ENCODE measurements at places on chromosomes 3 and 15.

GRCh38 chr3:28101705-28102104 lies 139.7 kb upstream of the CMC1 start:
- no peak for DNase-seq

- DNase-seq = no peak
These were observed 58.5 kb downstream of the LIPC start for GRCh38 chr15:58490086-58490887.

DNA sequence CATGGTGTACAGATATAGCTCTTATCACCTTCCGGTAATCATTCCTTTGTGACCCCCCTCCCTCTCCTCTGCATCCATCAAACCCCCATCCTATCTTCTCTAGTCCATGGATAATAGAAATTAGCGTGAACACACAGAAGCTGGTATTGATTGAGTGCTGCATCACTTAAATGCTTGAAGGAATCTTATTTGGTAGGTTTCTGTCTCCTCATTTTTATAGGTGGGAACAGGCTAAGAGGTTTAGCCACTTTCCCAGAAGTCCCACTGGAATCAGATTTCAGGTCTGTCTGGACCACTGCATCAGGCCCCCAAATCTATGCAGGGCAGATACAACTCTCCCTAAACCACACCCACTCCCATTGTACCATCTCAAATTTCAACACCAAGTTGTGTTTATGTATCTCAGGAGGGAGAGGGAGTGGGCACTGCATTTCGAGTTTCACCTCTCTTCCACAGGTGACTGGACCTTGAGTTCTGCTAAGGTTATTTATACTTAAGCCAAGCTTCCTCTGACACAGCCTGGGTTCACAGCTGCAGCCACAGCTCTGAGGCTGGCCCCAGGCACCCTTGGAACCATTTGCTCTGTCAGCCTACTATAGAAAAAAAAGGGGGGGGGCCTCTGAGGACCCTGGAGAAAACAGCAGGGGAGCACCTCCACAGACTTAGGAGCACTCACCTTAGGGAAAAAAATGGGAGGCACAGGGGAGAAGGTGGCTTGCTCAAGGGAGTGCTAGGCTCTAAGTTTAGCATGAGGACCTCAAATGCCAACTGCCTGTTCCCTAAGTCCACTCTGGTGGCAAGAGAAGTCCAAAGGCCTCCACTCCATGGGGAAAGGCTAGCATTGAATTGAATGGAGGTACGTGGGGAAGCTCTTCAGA lies 2.1 kb upstream of the NMB start:
- no peak for DNase-seq

DNA sequence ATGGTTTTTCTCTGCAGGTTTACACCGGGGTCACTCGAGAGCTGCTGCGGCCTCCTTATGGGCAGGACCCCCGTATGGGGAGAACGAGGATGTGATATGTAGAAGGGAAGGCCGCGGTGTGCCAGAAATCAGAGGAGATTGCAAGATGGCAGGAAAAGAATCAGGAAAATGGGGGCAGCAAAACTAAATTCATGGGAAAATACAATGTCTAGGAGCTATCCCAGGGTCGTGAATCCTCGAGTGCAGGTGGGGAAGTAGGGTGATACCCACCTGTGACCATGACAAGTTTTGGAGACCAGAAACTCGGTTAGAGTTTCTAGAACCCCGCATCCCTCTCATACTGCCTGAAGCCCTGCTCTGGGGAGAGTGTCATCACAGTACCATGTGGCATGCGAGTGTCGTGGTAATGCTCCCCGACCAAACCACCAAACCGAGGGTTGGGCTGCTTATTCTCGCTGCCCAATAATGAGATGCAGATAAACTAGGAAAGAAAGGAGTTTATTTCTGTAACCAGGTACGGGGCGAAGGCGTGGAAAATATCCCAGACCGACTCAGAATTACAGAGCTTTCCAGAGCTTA lies 781 bp downstream of the TRNT1 start:
- DNase-seq = peak; percentile 25

GRCh38 chr3:104510131-104510849 lies 856.4 kb upstream of the ALCAM start:
- no peak for DNase-seq

GRCh38 chr3:17969985-17970568 lies 227.6 kb upstream of the TBC1D5 start:
- no peak for DNase-seq

- DNase-seq = no peak
These were observed 3.7 kb downstream of the EOGT start for GRCh38 chr3:69009559-69010410.

- no peak for DNase-seq
These were observed 87.9 kb downstream of the PLXNA1 start for GRCh38 chr3:127070776-127071175.

- DNase-seq = no peak
These were observed 368.1 kb downstream of the ULK4 start for GRCh38 chr3:41593774-41594173.

DNA sequence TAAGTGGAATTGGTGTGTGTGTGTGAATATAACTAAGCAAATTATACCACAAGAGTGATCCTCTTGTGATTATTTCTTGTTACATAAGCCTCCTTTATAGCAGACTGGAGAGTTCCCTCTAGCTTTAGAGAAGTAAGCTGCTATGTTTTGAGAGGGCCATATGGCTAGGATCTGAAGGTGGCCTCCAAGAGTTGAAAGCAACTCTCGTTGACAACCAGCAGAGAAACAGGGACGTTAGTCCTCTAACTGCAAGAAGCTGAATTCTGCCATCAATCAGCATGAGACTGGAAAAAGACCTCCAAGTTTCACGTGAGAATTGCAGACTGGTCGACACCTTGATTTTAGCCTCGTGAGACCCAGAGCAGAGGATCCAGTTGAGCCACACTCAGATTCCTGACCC lies 278.5 kb upstream of the ZNF717 start:
- DNase-seq = no peak

GRCh38 chr3:127092368-127092767 lies 100.6 kb upstream of the PRR23E start:
- no peak for DNase-seq

GRCh38 chr3:197149-197827 lies 725 bp downstream of the CHL1 start:
- no peak for DNase-seq

- DNase-seq = no peak
These were observed 615.2 kb upstream of the NR2F2 start for GRCh38 chr15:95715116-95715903.

- no peak for DNase-seq
These were observed 169.5 kb downstream of the PLD1 start for GRCh38 chr3:171640520-171641412.

DNA sequence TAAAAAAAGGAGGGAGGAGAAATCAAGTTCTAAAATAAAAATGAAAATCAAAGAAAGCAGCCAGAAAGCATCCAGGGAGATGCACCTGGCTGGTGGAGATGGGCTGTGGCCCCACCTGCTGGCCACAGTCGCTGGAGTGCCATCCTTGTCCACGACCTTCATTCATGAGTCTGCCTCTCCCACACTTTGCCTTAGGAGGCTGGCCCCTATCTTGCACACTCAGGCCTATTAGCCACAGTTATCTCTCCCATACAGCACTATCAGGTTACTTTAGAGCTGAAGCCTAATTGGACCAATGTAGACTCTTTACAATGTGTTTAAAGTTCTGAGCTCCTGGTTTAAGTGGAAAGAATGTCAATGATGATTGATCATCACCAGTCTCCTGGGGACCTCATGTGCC lies 392.0 kb upstream of the RORA start:
- no peak for DNase-seq

DNA sequence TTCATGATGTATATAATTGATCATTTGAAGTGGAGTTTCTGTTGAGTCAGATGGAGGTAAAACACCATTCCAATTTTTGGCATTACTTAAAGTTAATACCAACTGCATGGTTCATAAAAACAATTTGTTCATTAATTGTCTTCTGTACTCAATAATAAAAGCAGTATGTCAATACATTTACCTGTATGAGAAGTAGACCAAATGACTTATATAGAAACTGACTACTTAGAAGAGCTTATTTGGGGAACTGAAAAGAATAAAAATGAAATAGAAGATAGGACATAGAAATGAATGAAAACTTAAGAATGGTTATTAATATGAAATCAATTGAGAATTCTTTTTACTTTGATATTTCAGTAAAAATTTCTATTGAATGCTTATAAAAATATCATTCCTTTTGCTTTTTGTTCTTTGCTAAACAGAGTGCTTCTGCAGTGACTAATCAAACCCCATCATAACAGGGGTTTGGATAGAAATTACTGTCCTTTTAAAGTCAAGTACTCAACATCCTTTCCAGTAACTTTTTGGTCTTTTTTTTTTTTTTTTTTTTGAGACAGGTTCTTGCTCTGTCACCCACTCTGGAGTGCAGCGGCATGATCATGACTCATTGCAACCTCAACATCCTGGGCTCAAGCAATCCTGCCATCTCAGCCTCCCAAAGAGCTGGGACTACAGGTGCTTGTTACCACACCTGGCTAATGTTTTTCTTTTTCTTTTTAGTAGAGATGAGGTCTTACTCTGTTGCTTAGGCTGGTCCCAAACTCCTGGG lies 6.5 kb upstream of the CRYBG3 start:
- DNase-seq = no peak

DNA sequence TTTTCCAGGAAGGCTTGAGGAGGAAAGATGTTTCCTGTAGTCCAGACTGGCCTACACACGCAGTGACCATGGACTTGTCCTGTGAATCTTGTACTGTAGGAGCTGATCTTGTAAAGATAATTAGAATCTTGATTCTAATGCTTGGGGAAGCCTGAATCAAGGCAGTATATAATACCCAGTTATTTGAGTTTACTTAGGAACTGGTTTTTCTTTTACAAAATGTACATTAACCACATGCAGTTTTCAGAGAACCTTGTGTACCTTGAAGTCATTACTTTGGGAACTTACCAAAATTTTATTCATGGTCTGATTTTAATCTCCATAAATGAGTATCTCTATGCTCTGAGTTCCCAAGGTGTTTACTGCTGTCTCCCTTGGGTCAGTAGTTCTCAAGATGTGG lies 439.9 kb upstream of the AZI2 start:
- DNase-seq = no peak

GRCh38 chr15:71647487-71647808 lies 162.9 kb upstream of the NR2E3 start:
- no peak for DNase-seq

DNA sequence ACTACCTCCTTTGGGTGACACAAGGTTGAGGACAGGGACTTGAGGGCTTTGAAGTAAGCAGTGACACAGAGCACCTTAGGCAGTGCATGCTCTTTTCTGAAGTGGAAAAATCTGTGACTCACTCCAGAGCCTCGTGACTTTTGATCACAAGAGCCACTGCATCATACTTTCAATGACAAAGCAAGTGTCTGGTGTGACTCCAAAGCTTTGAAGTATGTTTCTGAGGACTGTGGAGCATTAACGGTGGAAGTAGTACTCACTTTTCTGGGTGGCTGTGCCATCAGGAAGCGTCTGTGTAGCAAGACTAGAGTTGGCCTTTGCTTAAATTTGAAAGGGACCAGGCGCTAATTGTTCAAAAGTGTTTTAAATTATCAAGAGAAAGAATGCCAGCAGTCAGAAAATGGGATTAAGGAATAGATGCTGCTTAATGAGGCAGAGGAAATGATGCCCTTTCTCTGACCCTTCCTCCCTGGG lies 210.7 kb upstream of the TRIM42 start:
- DNase-seq = no peak

- DNase-seq = no peak
These were observed 142.3 kb downstream of the TMCO5A start for GRCh38 chr15:38076786-38077185.

DNA sequence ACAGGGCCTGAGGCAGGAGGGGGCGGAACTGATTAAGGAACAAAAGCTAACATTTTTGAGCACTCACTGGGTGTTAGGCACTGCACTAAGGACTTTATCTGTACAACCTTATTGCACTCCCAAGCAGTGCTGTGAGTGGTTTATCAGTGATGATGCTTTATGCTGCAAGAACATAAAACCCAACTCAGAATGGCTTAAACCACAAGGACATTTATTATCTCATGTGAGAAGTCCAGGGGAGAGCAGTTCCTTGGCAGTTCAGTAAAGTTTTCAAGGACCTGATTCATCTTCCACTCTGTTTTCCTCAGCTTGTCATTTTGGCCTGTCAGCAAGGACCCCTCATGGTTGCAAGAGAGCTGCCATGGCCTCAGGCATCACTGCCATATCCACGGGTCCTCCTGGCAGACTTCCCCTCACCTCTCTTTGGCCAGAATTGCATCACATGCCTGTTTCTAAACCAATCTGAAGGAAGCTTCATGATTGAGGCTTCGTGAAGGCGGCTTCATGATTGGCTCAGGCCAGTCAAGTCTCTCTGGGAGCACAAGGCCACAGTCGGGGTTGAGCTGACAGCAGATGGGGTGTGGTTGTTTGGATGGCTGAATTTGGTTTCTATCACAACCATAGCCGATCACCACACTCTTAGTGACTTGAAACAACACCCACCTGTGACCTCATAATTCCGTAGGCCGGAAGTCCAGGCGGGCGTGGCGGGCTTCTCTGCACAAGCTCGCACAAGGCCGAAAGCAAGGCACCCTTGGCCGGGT lies 15.8 kb downstream of the EFCC1 start:
- no peak for DNase-seq

- DNase-seq = no peak
These were observed 41.8 kb upstream of the NEO1 start for GRCh38 chr15:73010154-73011152.

GRCh38 chr3:21067031-21067813 lies 683.8 kb downstream of the ZNF385D start:
- DNase-seq = no peak

DNA sequence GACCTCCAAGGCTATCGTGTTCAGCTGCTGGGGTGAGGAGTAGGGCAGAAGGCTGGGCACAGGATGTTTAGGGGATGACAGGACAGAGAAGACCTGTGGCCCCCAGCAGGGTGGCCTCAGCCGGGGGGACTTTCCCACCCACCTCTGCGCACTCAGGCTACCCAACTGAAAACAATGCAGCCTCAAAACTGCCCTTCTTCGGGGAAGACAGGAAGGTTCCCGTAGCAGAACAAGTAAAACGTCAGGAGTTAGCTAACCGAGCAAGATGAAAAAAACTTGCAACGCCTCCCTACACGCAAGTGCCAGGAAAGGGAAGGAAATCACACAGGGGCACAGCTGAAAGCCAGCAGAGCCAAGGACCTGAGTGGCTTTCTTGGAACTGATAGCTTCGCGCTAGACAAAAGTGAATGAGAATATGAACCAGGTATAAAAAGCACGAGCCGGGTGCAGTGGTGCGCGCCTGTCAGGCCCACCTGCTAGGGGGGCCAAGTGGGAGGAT lies 38.4 kb upstream of the FURIN start:
- no peak for DNase-seq

DNA sequence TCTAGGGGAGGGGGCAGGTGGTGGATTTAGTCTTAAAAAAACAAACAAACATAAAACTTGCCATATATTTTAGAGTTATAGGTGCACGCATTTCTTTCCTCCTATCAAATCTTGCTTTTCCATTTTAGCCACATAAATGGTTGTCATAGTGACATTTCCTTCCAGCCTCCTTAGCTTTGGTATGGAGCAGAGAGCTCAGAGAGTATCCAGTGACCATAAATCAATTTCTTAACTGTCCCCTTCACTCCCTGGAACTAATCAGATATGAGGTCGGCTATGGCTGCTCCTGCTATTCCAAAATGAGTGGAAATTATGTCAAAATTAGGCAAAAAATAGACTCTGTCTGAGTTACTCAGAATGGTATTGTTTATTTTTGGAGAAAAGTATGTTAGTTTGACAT lies 164.5 kb downstream of the EBLN2 start:
- no peak for DNase-seq

All from T-helper 2 cell (primary cell).